Stimulated activated CD4-positive, alpha-beta T cell treated with anti-CD3 and anti-CD28 coated beads, TNF-alpha, amount 100 ng/mL, for 24 hours (primary cell): ENCODE measurements at places on chromosomes 7 and 10.

DNA sequence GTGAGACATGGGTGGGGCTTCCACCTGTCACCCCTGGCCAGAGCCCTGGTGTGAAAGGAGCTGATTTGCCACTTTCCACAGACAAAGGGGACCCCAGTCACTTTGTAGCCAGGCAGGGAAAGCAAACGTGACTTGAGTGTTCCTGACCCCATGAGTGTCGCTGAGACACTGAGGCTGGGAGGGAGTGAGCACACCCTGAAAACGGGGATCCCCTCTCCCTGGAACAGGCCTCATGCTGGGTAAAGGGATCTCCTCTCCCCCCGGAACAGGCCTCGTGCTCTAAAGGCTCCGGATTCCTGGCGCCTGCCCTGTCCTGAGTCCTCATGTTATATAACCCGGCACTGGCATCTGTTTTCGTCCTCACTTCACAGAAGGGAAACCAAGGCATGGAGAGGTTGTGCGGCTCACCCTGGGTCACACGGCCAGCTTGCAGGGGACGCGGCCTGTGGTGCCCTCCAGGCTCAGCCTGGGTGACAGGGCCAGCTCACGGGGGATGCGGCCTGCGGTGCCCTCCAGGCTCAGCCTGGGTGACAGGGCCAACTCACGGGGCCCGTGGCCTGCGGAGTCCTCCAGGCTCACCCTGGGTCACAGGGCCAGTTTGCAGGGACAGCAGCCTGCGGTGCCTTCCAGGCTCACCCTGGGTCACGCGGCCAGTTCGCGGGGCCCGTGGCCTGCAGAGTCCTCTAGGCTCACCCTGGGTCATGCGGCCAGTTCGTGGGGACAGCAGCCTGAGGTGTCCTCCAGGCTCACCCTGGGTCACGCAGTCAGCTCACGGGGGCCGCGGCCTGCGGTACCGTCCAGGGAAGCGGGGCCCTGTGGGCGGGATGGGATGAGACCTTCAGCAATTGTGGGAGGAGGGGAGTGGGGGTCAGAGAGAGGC is 104.7 kb downstream of the PDGFA start:
- no peak for DNase-seq

DNA sequence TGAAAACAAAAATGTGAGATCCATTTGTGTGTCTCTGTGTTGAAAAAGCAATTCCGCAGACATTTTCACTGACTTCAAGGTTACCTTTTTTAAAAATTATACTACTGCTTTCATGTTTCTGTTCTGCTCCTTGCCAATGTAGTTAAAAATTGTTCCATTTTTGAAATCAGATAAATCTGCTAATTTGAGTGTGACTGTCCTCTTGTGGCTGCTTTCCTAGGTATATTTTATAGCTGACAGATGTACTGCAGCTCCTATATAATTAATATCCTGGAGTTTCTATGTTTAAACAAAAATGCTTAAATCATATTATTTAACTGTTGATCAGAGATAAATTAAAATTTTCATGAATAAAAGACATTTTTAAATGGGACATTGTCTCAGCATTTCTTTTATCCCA is 177.6 kb upstream of the LRRTM3 start:
- DNase-seq = no peak

DNA sequence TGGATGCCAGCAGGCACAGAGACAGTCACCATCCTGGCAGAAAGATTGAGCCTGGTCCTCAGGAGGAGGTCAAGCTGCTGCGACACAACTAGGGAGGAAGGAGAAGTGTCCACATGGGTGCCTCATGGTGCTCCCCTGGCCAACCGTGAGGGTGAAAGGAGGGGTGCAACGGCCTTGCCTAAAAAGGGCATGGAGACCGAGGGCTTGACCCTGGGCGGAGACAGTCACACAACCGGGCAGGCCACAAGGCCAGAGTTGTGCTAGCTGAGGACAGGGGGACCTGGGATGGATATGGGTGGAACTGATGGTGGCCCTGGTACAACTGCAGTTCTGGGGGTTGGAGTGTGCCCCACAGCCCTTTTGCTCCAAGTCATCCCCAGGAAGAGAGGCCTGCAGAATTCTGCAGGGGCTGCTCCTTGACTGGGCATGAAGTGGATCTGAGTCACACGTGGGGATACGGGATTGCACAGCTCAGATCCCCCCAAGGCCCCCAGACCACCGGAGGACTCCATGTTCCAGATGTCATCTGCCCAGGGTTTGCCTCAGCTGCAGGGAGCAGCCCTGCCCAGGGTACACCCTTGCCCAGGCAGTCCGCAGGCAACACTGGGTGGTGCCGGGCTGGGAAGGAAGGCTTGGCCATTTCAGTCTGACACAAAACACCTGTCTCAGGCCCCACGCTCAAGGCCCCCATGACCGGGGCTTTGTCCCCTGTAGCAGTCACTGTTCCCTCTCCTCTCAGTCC is 602.3 kb upstream of the MGMT start:
- no peak for DNase-seq

DNA sequence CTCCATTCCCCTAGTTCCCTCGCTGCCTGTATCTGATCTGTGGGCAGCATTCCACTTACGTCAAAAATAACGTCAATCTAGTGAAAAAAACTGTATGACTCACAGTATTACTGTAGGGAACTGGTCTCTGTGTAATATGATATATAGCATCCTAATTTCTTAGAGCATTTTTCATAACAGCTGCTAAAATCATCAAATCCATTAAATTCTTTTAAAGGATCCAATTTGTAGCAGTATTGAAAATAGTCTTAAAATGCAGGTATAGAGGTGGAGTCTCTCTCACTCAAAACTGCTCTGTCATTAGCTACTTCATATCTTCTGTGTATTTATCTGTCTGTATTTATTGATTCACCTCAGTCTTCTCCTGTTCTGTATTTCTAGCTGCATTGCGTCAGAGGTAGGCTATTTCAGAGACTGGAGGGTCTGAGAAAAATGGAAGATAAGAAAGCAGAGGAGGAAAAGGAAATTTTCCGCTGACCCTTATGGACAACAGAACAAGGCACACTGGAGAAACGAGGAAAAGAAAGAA is 59.9 kb downstream of the PON1 start:
- no peak for DNase-seq

GRCh38 chr7:26850193-26850651 is 14.2 kb downstream of the SKAP2 start:
- no peak for DNase-seq

GRCh38 chr7:141160246-141160860 is 86.5 kb downstream of the TMEM178B start:
- DNase-seq = no peak

DNA sequence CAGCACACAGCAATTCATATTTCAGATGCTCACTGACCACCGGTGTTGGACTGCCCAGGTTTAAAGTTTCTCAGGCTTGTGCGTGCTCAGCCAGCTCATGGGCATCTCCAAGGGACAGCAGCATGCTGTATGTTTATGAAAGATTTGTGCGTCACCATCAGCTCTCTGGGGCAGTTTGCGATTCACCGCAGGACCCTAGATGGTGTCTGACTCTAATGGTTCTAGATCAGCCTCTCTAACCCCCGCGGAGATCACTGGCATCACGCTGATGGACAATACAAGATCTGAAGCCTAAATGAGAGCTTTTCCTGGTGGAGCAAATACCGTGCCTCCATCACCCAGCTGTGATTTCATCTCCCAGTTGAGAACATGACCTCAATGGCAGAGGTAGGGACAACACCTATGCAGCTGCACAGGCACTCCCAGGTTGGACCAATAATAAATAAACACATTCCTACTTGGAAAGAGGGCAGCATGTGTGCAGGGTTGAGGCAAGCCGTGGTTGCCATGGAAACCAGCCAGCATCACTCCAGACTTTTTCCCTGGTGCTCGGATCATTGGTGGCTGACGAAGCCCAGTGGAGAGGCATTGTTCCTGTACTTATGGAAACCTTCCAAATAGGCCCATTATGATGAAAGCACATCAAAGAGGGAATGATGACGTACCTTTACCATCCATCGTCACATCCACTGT is 253.6 kb downstream of the KCNMA1 start:
- no peak for DNase-seq

- no peak for DNase-seq
These were observed 214.2 kb downstream of the ZNF248 start for GRCh38 chr10:37643187-37643586.

DNA sequence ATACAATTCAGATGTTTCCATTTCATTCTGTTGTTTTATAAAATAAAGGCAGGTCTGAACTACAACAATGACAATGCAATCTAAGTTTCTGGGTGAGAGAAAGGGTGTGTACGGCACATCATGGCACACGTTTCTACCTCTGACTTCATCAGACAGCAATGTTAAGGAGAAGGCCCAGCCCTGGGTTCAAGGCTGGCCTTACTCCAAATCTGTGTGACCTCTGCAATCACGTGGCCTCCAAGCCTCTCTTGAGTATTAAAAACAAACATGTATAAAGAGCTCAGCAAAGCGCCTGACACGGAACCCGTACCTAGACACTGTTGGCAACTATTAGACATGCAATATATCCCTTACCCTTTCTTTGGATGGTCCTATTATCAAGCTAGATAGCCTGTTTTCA is 114.1 kb downstream of the LARP4B start:
- no peak for DNase-seq

GRCh38 chr10:126224967-126225671 is 163.2 kb downstream of the ADAM12 start:
- DNase-seq = no peak

- DNase-seq = no peak
These were observed 289.4 kb downstream of the PLXNA4 start for GRCh38 chr7:132286836-132287235.
